ENCODE measurements at places on chromosomes 12 and 14.

GRCh38 chr14:25069879-25070278 is 19.9 kb upstream of the STXBP6 start:
- no peak for DNase-seq

DNA sequence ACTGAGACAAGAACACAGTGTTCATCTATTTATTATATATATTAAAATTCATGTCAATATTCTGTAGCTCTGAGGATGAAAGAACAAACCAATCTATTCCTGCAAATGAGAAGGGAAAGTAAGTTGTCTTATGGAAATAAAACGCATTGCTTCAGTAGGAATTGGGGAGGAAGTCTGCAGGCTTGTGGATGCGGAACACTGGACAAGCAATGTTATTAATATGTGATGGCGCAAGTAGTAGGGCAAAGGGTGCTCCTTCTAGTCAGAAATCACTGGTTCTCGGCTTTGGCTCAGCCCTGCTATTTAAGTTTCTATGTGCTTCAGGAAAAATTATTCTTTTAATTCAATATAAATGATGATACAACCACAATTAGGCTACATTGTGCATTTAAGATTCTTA is 28.8 kb upstream of the RAP1B start:
- DNase-seq, result no peak

- DNase-seq, result no peak
Measured at GRCh38 chr14:66140963-66141362, 345.2 kb upstream of the CCDC196 start.

DNA sequence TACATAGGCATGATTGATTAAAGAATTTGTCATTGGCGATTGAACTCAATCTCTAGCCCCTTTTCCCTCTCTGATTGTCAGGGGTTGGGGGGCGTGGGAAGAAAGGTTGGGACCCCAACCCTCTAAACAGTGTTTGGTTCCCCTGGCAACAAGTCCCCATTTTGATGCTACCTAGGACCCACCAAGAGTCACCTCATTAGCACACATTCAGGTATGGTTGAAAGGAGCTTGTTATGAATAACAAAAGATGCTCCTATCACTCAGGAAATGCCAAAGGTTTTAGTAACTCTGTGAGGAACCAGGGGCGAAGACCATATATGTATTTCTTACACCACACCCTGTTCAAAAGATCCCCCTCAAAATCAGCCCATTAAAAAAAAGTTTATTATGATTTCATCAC is 14.3 kb downstream of the RNF212B start:
- DNase-seq, result no peak

- no peak for DNase-seq
Measured at GRCh38 chr14:54194501-54194900, 202.3 kb upstream of the CDKN3 start.

GRCh38 chr12:68739891-68740290 is 6.1 kb upstream of the SLC35E3 start:
- no peak for DNase-seq
